T-helper 2 cell treated with Interferon-gamma antibody and Interleukin-4, amounts not matched to agents 100 ng/mL and 5 ng/mL, for 36 hours (primary cell): ENCODE measurements at places on chromosomes 7 and 10. TPM values are rescaled to one million over a fixed set of nuclear protein-coding genes. Genes with fewer than 3 reads are reported as not detected.

C10orf105 gene
- total RNA-seq, result 0.61 and 0.64 TPM in 2 replicates

SP4 gene
- total RNA-seq, result 49.1 and 49.3 TPM in 2 replicates

DEPP1 gene
- total RNA-seq, result 1.7 TPM in 2 replicates

BTBD16 gene
- total RNA-seq, result not detected in 2 replicates

LIPM gene
- not detected in 2 replicates for total RNA-seq

KIAA1217 gene
- 0.11 and 0.36 TPM in 2 replicates for total RNA-seq

RNF133 gene
- total RNA-seq, result not detected in 2 replicates

ANXA8L1 gene
- 0.52 and 0.86 TPM in 2 replicates for total RNA-seq

SAP25 gene
- 21.4 and 22.5 TPM in 2 replicates for total RNA-seq

WNT8B gene
- 0.27 and 0.41 TPM in 2 replicates for total RNA-seq

TAF3 gene
- total RNA-seq, result 15.0 and 15.3 TPM in 2 replicates

DUS4L gene
- total RNA-seq, result 10.2 and 10.4 TPM in 2 replicates

GNAT3 gene
- total RNA-seq, result not detected in 2 replicates

LRRD1 gene
- total RNA-seq, result 0.11 TPM in 1 of 2 replicates, not detected in the other

ZSCAN21 gene
- total RNA-seq, result 5.3 and 5.8 TPM in 2 replicates

ZNF22 gene
- 32.4 and 34.8 TPM in 2 replicates for total RNA-seq

NAMPT gene
- total RNA-seq, result 69.5 and 75.6 TPM in 2 replicates

RBP3 gene
- not detected in 2 replicates for total RNA-seq

UBE3C gene
- total RNA-seq, result 69.1 and 71.0 TPM in 2 replicates

SPDYE5 gene
- not detected in 2 replicates for total RNA-seq

KAZALD1 gene
- total RNA-seq, result 0.36 and 0.77 TPM in 2 replicates

MRPS24 gene
- 83.6 TPM in 2 replicates for total RNA-seq

ZNF853 gene
- total RNA-seq, result 0.14 and 0.16 TPM in 2 replicates

PDZD7 gene
- total RNA-seq, result 0.64 and 0.77 TPM in 2 replicates

MPP7 gene
- 4.9 and 5.6 TPM in 2 replicates for total RNA-seq

AGK gene
- total RNA-seq, result 65.7 and 68.5 TPM in 2 replicates

CALML3 gene
- total RNA-seq, result not detected in 2 replicates

SGPL1 gene
- 24.6 and 27.2 TPM in 2 replicates for total RNA-seq

DNAJC12 gene
- total RNA-seq, result 3.7 and 4.0 TPM in 2 replicates

CLDN4 gene
- not detected in 2 replicates for total RNA-seq

PNLIP gene
- total RNA-seq, result not detected in 2 replicates

SPDYE18 gene
- total RNA-seq, result 0.32 and 1.0 TPM in 2 replicates

CNPY1 gene
- not detected in 2 replicates for total RNA-seq

CRYGN gene
- total RNA-seq, result not detected in 2 replicates

NPFFR1 gene
- not detected in 2 replicates for total RNA-seq

VIPR2 gene
- 2.2 and 2.5 TPM in 2 replicates for total RNA-seq

NKX1-2 gene
- not detected in 2 replicates for total RNA-seq

GRID1 gene
- not detected in 2 replicates for total RNA-seq

AOC1 gene
- total RNA-seq, result not detected in 2 replicates

PARD3 gene
- 0.64 and 0.70 TPM in 2 replicates for total RNA-seq

EBF3 gene
- total RNA-seq, result not detected in 2 replicates

ERVW-1 gene
- total RNA-seq, result not detected in 2 replicates

POM121L12 gene
- total RNA-seq, result not detected in 2 replicates

STK31 gene
- 0.07 and 0.32 TPM in 2 replicates for total RNA-seq

HOXA2 gene
- total RNA-seq, result not detected in 2 replicates

SPDYE11 gene
- not detected in 2 replicates for total RNA-seq

NKX2-3 gene
- not detected in 2 replicates for total RNA-seq

LSM8 gene
- 46.4 and 53.0 TPM in 2 replicates for total RNA-seq

HOXA5 gene
- total RNA-seq, result not detected in 2 replicates
